Naive B cell (primary cell): ENCODE measurements at places on chromosomes 12 and 14.

DNA sequence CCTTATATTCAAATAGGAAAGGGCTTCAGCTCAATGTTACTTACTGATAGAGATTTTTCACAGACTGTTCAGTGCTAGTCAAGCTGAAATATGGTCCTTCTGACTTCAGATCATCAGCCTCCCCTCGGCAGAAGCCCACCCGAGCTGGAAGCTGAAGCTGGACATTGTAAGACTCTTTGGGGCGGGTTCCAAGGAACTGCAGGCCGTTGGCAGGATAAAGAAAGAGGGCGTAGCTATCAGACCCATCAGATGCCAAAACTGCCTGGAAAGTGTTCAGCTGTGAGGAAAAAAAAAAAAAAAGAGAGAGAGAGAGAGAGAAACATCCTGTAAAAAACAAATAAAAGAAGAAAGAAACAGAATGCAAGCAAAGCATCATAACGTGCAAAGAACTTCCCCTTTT is 8.8 kb downstream of the NID2 start:
- no peak for DNase-seq

DNA sequence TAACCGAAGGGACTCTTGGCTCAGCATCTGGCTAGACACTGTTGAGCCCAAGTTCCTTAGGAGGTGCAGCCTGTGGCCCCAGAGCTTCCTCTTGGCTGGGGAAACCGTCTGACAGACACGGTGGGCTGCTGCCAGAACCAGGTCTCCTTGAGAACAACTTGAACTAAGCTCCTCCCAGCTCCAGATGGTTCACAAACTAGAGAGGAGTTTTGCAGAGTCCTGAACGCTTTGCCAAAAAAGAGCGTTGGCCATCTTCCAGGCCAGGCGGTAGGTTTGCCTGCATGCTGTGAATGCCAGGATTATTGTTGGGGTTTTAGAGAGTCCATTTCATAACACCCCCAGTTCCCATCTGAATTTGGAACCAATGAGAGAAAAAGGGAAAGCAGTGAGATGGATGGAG is 399.8 kb downstream of the RGS6 start:
- DNase-seq: no peak

- DNase-seq: no peak
Observed at GRCh38 chr12:11677752-11678151, 28.3 kb downstream of the ETV6 start.

GRCh38 chr14:33938131-33938949 is 12.5 kb downstream of the EGLN3 start:
- no peak for DNase-seq

DNA sequence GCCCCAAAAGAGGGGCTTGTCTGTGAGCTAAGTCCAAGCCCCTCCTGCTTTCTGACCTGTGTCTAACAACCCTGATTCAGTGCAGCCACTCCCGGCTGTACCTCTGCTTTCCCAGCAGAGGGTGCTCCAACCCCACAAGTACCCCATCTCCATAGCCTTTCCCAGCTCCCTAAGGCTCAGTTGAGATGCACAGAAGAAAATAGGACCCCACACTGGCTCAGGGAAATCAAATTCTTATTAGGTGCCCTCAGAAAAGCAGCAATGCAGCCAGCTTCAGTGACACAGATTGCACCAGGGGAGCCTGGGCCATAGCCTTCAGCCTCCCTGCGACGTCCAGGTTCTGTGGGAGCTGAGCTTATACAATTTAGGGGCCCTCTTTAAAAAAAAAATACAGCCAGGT is 49.9 kb downstream of the LRRC74A start:
- peak; percentile 40 for DNase-seq

- no peak for DNase-seq
Observed at GRCh38 chr12:46779879-46780278, 45.9 kb downstream of the SLC38A4 start.

DNA sequence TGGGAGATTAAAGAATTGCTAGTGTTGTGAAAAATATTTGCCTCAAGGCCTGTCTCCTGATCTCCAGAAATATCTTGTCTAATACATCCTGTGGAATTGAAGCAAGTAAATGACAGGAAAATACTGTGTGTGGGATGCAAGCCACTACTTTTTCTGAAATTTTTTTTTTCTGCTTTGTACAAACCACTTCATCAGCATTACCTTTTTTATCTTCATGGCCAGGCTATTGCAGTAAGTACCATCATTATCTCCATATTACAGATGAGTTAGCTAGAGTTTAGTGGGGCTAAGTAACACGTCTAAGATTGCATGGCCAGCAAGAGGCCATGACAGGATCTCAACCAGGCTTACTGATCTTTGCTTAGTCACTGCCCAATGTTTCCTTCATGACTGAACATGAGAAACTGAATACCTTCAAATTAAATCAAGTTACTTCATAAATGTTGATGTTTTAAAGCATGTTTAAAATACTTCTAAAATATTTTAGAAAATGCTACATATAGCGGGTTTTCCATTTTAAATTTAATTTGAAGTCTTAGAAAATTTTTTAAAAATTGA is 273.7 kb downstream of the SLC6A15 start:
- DNase-seq: no peak

DNA sequence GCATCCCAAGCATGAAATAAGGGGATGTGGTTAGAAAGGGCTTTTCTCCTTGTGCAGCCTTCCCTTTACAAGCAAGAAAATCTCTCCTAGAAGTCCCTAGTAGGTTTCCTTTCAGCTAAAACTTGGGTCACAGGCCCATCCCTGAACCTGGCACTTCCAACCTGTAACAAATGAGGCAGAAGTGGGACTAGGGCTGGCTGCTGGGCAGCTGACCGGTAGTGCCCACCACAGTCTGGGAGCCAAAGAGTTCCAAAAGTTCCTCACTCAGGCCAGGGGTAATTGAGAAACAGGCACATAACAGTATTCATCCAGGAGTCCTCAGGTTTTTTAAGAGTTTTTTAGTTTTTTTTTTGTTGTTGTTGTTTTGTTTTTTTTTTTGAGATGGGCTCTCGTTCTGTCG is 23.8 kb downstream of the MANSC1 start:
- no peak for DNase-seq

GRCh38 chr12:77946541-77947061 is 115.9 kb downstream of the NAV3 start:
- no peak for DNase-seq

DNA sequence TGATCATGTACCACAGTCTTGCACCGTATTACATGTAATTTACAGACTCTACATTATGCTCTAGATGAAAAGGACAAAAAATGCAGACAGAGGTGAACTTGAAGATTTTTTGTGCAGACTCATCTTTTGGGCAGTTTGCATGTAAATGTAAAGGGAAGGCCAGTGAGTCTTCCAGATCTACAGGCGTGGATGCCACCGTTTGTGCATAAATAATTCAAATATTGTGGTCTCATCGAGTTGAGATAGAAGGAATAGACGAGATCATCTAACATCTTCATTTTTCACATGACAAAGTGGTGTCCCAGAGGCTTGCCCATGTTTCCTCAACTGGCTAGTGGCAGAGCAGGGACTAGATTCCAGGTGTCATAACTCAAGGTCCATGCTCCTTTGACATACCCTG is 125.2 kb downstream of the ALX1 start:
- DNase-seq: no peak

DNA sequence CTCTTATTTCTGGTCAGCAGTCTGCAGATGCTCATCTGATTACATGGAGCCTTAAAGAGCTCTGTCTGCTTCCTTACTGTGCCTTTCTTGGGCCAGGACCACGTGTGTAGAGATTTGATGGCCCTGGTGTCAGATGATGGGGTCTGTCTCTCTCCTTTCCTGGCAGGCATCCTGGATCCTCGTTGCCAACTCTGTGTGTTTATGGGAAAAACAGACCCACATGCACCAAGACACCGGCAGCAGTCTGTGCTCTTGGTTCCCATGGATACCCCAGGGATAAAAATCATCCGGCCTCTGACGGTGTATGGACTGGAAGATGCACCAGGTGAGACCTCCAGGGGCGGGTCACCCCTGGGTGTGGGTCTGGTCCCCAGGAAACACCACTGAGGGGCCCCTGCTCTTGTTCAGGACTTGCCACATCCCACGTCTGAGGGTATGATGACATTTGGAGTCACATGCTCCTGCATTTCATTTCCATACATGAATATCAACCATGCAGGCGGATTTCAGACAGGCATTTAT is 18.5 kb upstream of the ALDH2 start:
- DNase-seq: no peak

DNA sequence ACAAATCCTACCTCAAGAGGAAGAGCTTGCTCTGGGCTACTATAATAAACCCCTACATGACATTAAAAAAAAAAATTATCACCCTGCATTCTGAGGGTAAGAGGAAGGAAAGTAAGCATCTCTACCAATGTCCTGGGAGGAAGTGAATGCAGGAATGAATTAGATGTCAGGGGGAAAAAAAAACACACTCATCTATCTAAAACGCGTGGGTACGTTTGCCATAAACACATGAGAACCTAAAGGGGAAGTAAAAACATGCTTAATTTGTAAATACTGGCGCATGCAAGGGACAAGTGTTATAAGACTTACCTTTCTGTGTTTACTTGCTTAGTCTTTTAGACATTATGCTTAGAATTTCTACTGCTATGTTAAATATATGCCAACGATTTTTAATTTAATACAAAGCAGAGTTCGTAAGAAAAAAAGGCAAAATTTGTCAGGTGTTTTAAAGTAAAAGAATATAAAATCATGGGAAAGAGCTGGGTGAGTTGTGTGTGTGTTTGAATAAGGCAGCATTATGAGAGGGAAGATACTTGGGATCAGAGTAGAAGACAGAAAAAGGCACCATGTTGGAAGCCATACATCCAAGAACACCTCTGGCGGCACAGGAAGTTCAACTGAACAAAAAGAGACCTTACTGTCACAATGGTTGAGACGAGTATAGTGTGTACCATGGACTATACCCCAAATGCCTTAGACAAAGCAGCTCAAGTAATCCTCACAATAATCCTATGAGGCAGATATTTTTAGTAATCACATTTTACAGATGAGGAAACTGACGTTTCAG is 1.5 kb downstream of the TMED8 start:
- DNase-seq: peak; percentile 44

- DNase-seq: no peak
Observed at GRCh38 chr12:80988986-80989385, 51.3 kb upstream of the LIN7A start.

DNA sequence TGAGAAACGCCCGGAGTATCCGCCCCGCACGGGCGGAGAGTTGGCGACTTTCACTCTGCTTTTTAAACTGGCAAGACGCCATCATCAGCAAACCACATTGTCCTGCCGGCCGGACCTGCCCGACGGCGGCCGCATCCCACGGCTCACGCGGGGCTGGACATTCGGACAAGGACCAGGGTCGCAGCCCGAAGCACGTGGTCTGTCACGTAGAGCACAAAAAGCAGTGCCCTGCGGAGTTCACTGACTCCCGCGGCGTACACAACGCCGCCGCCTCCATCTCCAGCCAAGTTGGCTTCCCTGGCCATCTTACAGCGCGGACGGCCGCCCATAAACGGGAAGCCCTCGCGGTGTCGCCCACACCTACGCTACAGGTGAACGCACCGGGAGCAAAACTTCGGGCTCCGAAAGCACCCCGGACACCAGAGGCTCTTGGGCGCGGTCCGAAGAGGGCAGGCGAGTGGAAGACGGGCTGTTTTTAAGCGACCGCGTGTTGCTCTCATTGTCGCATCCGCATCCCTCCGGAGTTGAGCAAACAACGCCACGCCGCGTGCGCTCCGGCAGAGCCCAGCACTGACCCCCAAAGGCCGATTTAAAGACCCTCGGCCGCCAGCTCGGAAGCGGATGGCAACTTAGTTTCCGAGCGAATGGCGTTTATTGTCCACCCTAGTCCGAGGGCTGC is 966 bp downstream of the SINHCAF start:
- DNase-seq: peak; percentile 45

- DNase-seq: no peak
Observed at GRCh38 chr12:72574138-72574537, 302.0 kb downstream of the TRHDE start.

DNA sequence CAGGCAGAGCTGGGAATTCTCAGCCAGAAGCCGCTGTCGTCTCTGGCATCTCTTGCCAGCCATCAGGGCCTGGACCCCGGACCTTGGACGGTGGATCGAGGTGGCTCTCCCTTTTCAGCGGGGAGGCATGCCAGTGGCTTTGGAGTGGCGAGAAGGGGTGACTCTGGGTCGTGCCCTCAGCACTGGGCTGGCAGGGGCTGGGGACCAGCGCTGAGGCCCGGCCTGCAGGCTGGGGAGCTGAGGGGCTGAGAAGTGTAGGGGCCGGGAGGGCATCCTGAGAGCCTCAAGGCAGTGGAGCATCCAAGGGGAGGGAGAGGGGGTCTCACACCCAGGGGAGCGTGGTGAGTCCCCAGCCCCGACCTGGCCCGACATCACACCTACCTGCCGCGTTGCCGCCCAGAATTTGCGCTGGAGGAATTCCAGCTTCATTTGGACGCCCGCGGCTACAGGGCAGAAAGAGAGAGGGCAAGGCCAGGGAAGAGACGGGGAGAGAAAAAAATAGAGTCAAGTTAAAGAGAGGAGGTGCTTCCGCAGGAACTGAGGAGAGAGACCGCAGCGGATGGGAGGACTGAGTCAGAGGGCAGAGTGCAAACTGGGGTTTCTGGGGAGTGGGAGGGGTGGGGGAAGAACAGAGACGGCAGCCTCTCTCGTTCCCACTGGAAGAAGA is 9.0 kb upstream of the LRTM2 start:
- DNase-seq: no peak

GRCh38 chr14:59919570-59920377 is at the start of gene LRRC9:
LRRC9 (plus strand) TSS chr14:59920144.
- DNase-seq: peak; percentile 4

- no peak for DNase-seq
Observed at GRCh38 chr14:50312734-50313054, 570 bp downstream of the DMAC2L start.

- no peak for DNase-seq
Observed at GRCh38 chr12:111412830-111413441, 7.2 kb downstream of the SH2B3 start.

- DNase-seq: no peak
Observed at GRCh38 chr14:56753396-56753795, 56.9 kb downstream of the OTX2 start.

DNA sequence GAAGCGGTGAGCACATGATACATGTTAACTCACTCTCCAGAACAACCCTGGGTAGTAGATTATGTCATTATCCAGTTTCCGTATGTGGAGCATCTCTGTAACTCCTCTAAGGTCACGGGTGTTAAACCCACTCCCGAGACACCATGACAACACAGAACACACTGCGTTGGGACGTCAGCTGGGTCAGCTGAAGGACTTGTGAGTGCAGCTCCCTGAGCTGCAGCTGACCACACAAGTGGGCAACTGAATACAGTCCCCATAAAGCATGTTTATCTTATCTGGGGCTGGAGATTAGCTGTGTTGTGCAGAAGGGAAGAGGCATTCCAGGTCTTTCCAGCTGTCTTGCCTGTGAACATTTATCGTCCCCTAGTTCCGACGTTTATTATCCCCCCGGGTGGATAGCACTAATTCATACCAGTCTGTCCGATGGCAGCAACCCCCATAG is 211.5 kb downstream of the CHST11 start:
- DNase-seq: no peak

GRCh38 chr14:85602345-85602744 is 72.4 kb downstream of the FLRT2 start:
- no peak for DNase-seq

GRCh38 chr12:93243689-93244513 is 133.8 kb upstream of the NUDT4 start:
- DNase-seq: no peak
